ENCODE measurements at places on chromosomes 11 and 22.

DNA sequence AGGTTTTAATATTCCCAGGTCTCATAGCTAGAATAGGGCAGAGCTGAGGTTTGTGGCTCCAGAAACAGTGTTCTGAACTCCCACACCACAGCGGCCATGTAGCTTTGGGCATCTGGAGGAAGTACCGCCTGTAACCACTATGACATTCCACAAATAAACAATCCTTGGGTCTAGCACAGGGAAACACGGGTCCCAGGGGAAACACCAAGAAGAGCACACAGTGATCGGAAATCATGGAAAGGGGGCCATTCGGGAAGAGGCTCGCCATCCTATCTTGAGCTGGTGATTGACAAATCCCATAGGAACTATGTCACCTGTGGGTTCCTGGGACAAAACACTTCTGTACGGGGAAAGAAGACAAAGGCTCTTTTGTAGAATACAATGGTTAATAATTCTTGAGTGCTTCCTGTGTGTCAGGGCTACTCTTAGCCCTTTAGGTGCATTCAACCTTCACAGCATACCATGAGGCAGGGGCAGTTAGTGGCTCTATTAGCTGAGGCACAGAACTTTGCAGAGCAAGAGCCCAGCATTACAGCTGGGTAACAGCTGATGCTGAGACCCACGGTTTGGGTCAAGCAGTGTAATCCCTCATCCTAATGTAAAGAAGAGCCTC is 514.2 kb downstream of the NTM start:
- no peak for DNase-seq

GRCh38 chr11:70073871-70074371 is 4.2 kb upstream of the ANO1 start:
- no peak for DNase-seq

DNA sequence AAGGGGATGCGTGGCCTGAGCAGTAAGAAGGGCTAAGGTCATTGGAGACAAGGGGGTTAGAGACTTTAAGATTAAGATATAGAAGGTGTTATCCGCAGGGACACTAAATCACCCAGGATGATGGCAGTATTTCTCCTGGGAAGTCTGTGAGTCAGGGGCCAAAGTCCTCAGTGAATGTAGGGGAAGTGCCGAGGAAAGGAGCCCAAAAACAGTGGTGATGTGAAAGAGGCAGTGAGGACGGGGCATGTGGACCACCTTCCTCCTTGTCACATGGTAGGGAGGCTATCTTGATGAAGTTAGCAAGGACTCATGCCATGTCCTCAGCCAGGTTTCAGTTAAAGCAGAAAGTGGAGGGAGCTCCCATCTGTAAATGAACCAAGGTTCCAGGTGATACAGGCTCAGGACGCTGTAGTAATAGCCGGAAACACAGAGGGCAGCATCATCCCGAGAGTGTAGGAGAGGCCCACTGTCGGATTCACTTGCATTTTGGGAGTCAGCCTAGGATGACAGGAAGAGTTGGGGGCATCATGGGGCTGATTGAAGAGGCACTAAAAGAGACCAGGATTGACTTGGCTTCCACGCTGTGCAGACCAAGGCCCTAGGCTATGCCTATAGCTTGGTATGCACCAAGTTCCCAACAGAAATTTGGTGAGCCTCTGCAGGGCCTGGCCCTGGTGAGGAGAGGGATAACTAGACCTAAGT is 33.5 kb downstream of the WEE1 start:
- no peak for DNase-seq

DNA sequence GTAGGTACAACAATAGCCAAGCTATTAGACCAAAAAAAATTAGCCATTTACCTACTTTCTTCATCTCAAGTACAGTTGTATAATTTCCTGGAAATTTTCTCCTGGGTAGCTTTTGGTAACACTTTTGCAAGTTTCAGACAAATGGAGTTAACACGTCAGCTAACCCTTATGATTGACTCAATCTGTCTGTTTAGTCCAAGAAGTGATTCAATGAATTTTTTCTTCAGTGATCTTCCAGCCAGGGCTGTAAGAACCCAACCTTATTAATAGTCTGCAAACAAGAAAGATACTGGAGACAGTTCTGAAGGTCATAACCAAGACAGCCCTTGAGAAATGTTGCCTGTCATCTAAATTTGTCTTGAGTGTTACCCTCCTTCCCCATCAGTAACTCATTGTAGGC is 30.1 kb upstream of the FIBIN start:
- DNase-seq = no peak

DNA sequence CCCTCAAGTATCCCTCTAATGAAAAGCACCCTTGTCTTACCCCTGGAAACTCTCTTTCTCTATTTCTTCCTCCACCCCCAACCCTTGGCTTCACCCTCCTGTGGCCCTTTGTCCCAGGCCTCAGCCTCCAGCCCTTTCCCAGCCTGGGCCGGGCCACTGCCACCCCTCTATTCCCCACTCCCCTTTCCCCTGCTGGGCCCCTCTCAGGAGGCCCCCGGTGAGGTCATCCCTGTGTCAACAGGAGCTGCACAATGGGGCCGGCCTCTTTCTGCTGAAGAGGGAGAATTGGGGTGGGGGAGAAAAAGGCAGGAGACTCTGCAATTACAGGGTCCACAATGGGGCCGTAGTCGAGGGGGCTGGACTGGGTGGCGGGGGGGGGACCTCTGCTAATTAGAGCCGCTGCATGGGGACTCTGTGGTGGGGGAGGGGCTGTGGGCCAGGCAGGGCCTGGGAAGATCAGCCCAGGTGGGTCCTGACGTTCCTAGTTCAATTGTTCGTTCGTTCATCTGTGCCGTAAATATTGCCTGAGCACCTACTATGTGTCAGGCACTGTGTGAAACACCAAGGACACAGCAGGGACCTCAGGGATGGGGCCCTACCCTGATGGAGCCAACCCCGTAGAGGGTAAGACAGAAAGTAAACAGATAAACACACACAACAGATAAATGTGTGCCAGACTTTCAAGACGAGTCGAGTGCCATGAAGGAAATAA is 18.5 kb upstream of the MPPED1 start:
- no peak for DNase-seq
